ENCODE measurements at places on chromosomes 1 and 21.
A peak's percentile ranks its signal among the peaks of the same experiment; 100 is the strongest.

DNA sequence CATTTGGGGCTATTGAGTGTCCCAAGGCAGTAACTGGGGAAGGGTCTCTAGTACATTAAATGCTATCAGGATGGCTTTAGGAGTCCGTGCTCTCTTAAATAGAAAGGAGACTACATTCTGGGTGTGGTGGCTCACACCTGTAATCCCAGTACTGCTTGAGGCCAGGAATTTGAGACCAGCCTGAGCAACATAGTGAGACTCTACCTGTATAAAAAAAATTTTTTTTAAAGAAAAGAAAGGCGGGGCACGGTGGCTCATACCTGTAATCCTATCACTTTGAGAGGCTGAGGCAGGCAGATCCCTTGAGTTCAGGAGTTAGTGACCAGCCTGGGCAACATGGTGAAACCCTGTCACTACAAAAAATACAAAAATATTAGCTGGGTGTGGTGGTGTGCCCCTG, 21.5 kb downstream of the OSBPL9 start:
- no peak for DNase-seq

GRCh38 chr1:67190942-67191341, 24.7 kb downstream of the IL23R start:
- no peak for DNase-seq

DNA sequence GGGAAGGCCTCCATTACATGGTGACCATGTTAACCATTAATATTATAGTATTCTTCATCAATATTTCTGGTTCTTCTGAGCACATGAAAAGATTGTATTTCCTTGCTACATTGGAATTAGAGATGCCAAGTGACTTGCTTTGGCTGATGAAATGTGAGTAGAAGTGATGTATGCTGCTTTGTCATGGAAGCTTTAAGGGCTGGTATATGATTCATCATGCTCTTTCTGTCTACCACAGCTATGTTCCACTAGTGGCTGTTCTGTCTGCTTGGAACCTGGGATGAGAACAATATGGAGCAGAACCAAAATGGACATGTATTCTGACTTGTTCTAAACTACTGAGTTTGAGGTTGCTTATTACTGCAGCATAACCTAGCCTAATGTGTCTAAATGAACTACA, 163.3 kb downstream of the TM2D1 start:
- no peak for DNase-seq

- DNase-seq, result no peak
Measured at GRCh38 chr1:207172885-207173284, 68.9 kb downstream of the C4BPA start.

DNA sequence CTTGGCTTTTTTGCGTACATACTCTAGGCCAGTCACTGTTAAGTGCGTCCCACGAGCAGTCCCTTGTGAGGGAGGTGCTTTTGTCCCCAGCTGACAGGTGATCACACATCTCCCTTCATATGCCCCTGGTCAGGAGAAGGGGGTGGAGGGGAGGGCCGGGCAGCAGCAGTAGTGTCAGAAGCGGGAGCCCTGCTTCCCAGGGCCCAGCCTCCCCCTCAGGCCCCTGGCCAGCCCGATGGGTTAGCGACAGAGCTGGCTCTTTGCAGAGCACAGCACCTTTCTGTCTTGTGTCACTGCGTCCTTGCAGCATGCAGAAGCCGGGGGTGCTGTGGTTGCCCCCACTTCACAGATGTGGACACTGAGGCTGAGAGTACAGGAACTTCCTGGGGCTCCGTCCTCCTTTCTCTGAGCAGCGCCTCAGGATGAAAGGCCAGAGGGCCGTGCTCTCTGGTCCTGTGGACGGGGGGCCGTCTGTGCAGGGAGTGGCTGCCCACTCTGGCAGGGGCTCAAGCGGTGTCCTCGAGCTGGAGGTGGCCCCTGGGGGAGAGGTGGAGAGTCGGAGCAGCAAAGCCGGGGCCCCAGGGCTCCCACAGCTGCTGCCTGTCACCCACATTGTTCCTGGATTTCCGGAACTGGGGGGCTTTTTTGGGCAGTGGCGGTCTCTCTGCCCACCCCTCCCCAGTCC, 5.9 kb downstream of the TMEM201 start:
- DNase-seq, result no peak

DNA sequence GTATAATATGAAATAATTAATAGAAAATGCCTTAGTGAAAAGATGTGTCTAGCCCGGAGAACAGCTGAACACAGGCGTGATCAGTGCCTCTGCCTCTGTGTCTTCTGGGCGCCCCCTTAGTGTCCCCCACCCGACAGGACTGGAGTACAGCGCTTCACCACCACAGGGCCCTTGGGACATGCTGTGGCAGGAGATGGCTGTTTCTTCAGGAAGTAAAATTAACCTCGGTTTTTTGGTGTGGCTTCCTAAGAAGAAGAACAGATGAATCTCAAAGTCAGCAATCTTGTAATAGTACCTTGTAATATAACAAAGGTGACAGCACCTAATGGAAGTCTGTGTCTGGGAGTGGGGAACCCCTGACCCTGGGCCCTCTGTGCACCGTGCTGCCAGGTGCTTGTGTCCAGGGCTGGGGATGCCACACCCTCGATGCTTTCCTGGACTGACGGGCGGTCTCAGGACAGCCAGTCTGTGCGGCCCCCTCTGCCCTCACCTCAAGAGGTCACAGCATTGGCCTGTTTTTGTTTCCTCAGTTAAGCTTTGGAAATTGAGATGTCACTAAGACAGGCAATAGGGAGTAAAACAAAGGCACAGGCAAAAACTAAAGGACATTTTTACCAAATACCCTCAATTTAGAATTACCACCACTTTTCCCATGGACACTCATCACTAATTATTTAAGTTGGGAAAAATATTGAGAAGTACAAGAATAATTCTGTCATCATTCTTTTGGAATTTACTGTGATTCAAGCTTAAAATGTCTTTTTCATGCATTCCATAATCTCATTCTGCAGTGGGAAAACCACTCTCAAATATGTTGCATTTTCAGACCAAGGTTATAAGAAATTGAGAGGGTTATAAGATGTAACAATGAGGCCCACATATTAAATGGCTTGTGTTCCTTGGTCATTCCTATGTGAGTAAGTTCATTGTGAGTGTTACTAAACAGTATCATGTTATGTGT, 79.3 kb downstream of the ADARB1 start:
- peak; percentile 72 for DNase-seq

GRCh38 chr1:92476071-92476631, 10.6 kb downstream of the GFI1 start:
- no peak for DNase-seq

DNA sequence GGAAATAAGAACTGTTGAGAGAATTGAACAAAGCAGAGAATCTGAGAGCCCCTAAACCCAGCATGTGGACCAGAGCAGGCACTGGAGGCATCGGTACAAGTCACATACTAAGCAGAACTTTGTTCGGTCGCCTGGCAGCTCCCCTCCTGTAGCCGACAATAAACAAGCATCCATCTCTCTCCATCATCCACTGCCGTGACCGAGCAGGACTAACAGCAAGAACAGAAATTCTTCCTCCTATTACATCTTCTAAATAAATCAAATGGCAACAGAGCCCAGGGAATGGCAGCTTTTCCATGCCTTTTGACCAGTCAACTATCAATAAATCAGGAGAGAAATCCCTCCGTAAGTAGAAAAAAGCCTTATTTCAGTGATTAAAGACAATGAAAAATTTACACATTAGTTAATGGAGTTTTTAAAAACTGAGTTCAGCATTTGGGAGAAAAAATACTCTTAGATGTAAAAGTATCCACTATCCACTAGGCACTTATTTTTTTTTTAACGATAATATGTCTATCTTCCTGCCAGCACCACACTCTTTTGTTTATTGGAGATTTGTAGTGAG, 36.5 kb downstream of the PTPN14 start:
- no peak for DNase-seq

DNA sequence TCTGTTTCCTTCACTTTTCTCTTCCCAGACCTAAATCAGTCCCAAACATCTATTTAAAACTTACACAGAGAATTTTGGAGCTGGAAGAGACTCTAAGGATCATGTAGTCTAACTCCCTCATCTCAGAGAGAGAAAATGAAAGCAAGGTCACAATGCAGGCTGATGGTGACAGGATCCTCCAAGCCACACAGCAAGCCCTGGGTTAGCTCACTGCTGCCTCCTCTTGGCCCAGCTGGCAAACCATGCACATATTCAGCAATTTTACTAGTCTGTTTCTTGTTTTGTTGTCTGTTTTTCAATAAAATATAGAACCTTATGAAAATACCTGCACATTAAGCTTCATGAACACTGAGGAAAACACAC, 27.7 kb upstream of the LY9 start:
- DNase-seq, result peak; percentile 50

GRCh38 chr1:201774224-201774982, 54.6 kb upstream of the IPO9 start:
- DNase-seq, result peak; percentile 82

GRCh38 chr1:162279136-162279498, 97.5 kb downstream of the SPATA46 start:
- no peak for DNase-seq

GRCh38 chr1:32216566-32216965, 5.6 kb downstream of the TMEM234 start:
- DNase-seq, result no peak

DNA sequence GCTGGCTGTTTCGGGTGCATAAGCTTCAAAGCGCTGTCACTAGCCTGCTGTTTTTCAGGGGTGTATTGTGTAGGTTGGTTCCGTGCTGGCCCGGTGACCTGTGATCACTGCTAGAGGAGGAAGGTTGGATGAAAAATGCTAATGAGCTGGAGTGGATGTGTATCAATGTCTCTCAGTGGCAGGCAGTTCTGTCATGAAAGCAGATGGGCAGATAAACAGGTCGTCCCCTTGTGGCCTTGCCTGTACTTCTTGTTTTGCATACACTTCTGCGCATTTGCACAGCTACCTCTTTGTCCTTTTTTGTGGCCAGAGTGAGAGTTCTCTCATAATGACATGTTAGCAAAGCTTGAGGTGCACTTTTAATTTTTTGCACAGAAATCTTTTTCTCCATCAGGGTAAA, 2.9 kb downstream of the SELENON start:
- DNase-seq, result no peak

DNA sequence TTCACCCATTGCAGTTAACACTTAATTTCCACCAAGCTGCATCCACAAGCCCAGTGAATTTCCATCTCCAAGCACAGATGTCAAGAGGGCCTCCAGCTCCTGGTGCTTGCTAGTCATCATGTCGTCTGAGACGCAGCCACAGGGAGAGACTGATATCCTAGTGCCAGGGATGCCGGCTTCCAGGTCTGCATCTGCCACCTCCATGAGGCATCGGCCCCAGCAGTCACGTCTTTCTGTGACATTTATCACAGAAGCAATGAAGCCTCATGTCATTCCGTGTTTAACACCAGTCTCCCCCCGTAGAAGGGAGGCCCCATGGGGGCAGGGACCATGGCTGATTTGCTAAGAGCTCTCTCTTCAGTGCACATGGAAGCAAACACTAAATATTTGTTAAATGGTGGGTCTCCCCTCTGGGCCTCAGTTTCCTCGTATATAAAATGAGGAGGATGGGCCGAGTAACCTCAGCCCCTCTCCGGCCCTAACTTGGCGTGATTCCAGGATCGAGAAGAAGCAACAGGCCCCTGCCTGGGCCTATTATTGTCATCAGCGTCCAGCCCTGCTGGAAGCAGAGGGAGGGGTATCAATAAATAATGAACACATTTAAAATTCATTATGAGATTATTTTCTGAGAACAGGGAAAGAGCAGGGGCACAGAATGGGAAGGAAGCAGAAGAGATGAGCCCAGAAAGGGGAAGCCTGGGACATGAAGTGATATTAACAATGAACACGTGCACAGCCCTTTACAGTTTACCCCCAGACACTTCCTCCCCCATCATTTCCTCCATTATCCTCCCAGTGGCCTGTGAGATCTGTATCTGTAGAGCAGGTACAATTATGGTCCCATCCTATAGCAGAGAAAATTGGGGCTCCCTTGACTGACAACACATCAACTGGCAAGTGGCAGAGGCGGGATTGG, 837 bp upstream of the C1QB start:
- DNase-seq, result no peak

DNA sequence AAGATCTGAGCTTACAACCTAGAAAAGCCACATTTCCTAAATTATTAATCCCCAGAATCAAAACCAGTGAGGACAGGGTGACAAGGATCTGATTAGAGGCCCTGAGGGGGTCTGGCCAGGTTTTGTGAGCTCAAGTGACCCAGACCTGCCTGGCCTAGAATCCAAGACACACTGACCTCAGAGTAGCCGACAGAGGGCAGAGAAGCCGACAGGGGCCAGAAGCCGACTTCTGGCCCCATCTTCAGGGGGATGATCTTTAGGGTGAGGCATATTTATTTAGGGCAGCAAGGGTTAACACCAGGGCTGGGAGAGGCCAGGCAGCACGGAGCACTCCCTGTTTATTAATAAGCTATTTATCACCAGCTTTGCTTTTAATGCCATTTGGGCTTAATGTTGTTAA, 45.3 kb downstream of the CASZ1 start:
- DNase-seq, result no peak

GRCh38 chr1:199404976-199405375, 622.5 kb upstream of the NR5A2 start:
- peak; percentile 66 for DNase-seq

GRCh38 chr1:222926566-222926965, 111.7 kb downstream of the DISP1 start:
- peak; percentile 41 for DNase-seq

DNA sequence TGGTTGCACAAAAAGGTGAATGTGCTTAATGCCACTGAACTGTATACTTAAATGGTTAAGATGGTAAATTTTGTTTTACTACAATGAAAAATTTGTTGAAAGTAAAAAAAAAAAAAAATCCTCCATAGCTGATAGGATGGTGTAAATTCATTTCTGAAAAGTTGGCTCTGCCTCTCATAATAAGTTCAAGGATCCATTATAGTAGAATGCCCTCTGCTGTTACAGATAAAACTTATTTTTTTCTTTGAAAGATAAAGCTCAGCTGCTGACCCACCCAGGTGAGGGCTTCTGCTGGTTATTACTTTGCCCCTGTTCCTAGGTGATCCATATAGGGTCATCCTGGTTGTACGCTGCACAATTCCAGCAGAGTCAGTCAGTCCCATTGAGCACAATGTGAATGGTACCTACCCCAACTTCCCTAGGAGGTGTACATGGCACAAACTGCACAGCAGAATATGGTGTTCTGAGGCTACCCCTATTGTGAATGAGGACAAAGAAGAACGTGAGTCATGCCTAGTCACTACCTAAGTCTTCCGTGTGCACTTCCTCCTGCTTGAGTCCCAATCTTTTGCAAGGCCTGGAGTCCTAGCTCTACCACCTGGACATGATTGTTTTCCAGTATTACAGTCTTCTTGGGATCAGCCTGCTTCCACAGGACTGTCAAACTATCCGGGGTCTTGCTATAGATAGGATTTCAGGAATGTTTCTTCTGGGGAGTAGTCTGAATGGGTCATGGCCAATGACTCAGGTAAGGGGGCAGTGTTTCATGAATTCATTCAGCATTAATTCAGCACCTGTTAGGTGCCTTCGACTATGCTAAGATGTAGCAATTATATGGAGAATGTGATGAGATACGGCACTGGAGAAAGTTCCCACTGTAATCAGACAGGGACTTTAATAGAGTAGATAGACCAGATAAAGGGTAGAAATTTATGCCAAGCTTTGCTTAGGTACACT, 20.8 kb upstream of the CD5L start:
- DNase-seq, result no peak

All from EL (cell line).